ENCODE measurements at places on chromosomes 4 and X.
A peak's percentile ranks its signal among the peaks of the same experiment; 100 is the strongest.

DNA sequence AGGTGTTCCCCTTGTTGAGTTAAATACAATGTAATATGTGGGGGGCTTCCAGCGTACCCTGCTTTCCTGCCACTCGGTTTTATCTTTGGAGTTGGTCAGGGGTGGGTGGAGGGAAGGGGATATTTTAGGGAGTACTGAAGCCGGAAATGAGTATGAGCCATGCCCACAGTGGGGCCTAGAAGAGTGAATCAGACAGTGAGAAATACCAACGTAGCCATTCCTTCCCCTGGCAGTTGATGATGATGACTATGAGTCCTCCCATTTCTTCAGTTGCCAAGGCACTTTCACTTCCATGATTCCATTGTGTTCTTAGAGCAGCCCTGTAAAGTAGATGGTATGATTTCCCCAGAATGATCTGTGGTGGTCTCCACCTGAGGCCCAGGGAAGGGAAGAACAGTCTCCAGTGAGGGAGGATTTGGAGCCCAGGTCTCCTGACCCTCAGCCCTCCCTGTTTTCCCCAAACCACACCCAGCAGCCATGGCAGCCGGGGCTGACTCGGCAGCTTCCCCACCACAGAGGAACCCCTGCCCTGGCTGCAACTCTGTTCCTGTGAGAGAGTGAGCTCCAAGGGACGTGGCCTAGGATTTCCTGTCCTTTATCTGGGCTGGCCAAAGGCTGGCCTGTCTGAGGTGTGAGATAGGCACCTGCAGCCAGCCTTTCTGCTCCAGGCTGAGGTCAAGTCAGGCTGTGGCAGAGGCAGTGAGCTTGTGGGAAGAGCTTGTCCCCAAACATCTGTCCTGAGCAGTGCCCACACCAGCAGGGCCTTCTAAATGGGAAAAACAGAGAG lies 52.7 kb downstream of the STARD8 start:
- no peak for DNase-seq

- no peak for DNase-seq
Observed at GRCh38 chr4:161376275-161376674, 787.5 kb downstream of the FSTL5 start.

DNA sequence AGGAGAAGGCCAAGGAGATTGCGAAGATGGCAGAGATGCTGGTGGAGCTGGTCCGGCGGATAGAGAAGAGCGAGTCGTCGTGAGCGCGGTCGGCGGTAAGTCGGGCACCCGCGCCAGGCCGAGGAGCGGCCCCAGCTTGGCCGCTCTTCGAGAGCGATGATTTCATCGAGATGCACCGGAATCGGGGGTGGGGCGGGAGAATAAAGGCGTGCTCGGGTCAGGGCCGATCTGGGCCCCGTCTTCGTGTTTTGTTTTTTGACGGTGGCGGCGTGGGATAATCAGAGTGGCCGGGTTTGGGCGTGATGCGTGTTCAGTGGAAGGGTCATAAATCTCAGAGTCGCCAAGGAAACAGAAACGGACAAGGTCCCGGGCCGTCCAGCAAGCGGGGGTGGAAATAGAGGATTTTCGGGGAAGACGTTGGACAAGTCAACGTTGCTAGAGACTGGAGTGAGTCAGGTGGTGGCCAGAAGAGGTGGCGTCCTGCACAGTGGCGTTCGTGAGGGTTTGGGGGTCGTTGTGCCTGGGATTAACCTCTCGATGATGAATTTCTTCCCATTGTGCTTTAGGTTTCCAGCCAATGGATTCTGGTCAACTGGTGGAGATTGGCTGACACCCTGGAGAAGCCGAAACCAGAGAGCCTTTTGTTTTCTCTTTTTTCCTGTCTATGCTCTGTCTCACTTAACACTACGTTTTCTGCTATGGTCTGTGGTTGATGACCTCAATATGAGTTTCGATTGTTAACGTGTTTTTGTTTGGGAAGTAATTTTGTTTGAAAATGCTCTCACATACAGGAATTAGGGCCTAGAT lies 882 bp downstream of the MRFAP1 start:
- peak; percentile 30 for DNase-seq

- DNase-seq: no peak
Observed at GRCh38 chr4:163317110-163317509, 15.3 kb downstream of the NPY1R start.

- DNase-seq: no peak
Observed at GRCh38 chr4:6349896-6350603, 80.4 kb downstream of the WFS1 start.

DNA sequence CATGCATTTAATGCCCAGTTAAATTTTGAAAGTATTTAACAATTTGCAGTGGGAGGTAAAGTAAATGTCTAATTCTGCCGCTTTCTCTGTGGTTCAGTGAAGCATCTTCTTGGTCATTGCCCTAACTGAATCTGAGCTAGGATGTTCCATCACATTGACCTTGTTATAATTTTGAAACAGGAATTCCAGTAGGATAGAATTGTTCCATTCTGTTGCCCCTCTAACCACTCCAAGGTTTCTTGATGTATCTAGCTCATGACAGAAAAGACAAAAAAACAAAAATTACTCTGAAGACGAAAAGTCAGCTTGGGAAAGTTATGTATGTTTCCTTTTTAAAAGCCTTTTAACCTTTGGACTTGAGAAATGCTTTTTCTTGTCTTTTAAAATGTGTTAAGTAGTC lies 297.0 kb upstream of the FAT1 start:
- DNase-seq: no peak

DNA sequence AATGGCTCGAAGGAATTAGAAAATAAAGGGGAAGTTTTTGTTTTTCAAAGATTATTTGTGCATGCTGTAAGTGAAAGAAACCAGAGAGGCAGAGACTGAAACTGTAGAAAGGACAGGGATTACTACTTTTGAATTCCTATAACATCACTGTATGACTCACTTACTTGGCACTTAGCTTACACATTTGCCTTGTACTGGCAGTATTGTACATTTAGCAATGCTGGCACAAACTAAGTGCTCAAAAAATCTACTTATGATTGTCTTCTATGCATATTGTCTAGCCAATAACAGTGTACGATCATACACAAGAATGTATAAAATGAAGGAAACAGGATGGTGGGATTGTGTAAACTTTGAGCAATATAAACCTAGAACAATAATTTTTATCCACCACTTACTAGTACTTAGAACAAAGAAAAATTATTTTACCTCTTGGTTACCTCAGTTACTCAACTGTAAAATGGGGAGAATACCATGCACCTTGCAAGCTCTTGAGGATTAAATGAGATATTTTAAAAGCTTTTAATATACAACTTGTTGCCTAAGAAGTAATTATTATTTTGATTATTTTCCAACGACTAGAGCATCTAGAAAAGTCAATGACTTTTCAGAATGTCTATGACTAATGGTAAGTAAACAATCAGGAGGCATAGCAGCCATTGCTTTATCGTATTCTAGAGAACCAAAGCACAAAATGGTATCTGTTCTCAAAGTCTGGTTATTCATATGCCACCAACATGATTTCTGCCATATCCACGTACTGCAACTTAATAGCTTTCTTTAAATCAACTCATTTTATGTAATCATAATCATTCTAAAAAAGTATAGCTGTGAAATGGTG lies 4.7 kb downstream of the FAM120C start:
- no peak for DNase-seq

GRCh38 chr4:153261914-153262313 lies 57.7 kb downstream of the TRIM2 start:
- no peak for DNase-seq

- peak; percentile 21 for DNase-seq
Observed at GRCh38 chrX:65581661-65582339, 47.2 kb upstream of the LAS1L start.

DNA sequence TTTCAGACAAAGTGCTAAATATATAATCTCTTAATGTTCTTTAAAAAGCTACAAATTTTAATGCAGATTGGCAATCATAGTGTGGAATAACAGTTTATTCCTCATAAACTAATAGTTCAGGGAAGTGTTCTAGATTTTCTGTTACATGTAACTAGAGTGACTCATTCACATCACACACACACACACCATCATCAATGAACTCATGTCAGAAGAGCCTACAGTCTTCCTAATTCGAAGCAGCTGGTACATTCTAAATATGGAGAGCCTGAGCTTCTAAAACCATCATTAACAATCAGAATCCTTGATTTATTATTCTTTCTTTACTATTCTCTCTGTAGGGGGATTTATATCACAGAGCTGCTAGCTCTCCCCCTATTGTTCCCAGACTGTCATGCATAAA lies 49.6 kb downstream of the DKK2 start:
- DNase-seq: no peak

GRCh38 chrX:16476692-16477091 lies 173.3 kb upstream of the S100G start:
- no peak for DNase-seq

DNA sequence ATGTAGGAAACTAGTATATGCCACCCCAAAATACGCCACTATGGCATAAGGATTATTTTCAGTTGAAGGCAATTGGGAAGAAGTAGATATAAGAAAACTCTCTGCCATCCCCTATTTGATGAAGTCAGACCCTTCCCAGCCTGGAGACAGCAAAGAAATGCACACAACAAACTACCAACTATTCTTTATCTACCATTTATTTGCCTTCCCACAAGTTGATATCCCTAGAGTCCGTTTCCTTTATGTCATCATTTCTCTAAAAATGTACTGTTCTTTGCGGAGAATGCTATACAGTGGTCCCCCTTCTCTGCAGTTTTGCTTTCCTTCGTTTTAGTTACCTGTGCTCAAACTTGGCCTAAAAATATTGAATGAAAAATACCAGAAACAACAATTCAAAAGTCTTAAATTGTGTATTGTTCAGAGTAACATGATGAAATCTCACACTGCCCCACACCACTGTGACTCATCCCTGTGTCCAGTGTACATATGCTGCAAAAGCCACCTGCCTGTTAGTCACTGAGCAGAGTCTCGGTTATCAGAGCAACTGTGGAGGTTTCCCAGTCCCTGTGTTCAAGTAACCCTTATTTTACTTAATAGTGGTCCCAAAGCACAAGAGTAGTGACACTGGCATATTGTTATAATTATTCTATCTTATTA lies 152.3 kb downstream of the WDFY3 start:
- no peak for DNase-seq

GRCh38 chrX:127259742-127260141 lies 440.2 kb downstream of the PRR32 start:
- DNase-seq: no peak

GRCh38 chr4:24666316-24666715 lies 82.0 kb upstream of the DHX15 start:
- DNase-seq: no peak

DNA sequence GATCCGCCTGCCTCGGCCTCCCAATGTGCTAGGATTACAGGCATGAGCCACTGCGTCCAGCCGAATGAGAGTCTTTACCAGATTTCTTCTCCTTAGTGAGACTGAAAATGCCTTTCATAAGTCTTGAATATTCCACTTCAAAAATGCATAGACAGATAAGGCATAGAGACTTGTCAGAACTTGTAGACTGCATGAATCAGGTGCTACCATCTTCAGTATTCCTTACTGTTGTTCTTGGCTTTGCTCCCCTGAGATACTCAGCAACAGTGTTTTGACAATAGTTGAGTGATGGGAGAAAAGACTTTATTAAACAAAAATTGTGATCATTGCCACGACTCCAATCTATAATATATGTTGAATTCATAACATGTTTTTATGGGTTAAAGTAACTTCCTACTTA lies 11.0 kb downstream of the TKTL2 start:
- DNase-seq: no peak

GRCh38 chr4:27068151-27068867 lies 207.7 kb downstream of the STIM2 start:
- no peak for DNase-seq

GRCh38 chr4:174550541-174550940 lies 28.3 kb upstream of the HPGD start:
- no peak for DNase-seq

- DNase-seq: no peak
Observed at GRCh38 chrX:51975811-51976210, 82.4 kb downstream of the MAGED1 start.

DNA sequence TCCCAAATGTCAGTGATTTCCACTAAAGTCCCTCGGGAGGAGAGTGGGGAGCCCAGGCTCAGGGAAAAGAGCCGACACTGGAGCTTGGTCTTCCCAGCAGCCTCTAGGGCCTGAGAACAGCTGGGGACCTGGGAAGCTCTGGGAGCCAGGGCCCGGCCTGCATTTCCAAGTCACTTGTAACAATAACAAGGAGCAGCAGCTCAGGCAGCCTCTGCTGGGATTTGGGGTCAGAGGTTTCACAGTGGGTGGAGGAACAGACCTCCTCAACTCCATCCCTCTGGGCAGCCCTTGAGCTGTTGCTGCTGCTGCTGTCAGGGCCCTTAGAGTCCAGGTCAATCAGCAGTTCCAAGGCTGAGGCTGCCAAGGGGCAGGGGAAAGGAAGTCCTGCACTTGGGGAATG lies 11.1 kb downstream of the STARD8 start:
- no peak for DNase-seq

DNA sequence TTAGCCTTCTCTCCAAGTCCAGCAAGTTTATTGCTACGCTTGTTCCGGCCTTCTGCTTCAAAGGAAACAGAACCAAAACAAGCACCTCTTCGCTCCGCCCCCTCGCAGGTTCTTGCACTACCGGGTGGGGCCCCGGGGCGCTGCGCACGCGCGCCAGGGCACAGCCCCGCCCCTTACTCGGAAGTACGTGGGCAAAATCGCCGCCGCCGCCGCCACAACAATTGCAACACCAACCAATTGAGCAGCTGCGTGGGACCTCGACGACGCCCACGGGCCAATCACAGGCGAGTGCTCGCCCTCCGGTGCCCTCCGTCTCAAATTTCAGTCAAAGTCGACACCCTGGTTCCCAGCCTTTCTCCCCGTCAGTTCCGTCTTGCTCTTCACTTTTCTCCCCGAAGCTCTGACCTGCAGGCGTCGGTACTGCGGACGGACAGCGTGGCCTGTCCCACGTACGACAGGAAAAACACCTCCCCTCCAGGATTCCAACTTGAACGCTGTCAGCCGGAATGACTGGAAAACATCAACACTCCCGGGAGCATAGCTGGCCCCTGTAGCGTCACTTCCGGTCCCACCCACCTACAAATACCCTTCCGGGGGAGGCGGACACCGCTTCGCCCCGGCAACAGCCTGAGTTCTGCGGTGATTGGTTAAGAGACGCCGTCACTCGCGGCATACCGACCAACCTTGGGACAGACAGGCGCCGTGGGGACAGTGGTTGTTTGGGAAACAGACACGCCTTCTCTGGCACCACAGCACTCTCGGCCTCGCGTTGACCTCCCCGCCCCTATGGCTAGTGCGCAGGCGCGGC lies 624 bp upstream of the OTUD5 start:
- DNase-seq: peak; percentile 92

GRCh38 chrX:153934762-153935325 lies at the start of gene NAA10:
Gene NAA10 (minus strand): TSS chrX:153935037. CDS start chrX:153934904, 133 bp downstream.
- DNase-seq: peak; percentile 75

- DNase-seq: no peak
Observed at GRCh38 chr4:80594701-80595100, 259.2 kb downstream of the CFAP299 start.

GRCh38 chr4:128591482-128591881 lies 218.0 kb upstream of the JADE1 start:
- no peak for DNase-seq

- DNase-seq: no peak
Observed at GRCh38 chr4:109049926-109050325, 252.5 kb downstream of the COL25A1 start.

GRCh38 chrX:134396174-134396573 lies 63.8 kb upstream of the HPRT1 start:
- no peak for DNase-seq

All from T-helper 2 cell treated with Interferon-gamma antibody and Interleukin-4, amounts not matched to agents 5 μg/mL and 100 μg/mL, for 36 hours (primary cell).